MCF 10A (cell line): ENCODE measurements at places on chromosomes 12 and 14. TPM values are rescaled to one million over a fixed set of nuclear protein-coding genes. Genes with fewer than 3 reads are reported as not detected.

Gene GALNT16
- total RNA-seq = not detected in 2 replicates

Gene DIABLO
- total RNA-seq = 69.6 and 70.1 TPM in 2 replicates

Gene ENTPD5
- 13.9 and 15.8 TPM in 2 replicates for total RNA-seq

Gene ESR2
- total RNA-seq = 0.29 and 0.47 TPM in 2 replicates

Gene AP4S1
- 13.4 TPM in 2 replicates for total RNA-seq

Gene SPTB
- total RNA-seq = 1.3 and 2.1 TPM in 2 replicates

Gene IRAK4
- total RNA-seq = 10.1 and 12.2 TPM in 2 replicates
